Bone marrow (tissue), 2 donors: ENCODE measurements at places on chromosomes 4 and X.

DNA sequence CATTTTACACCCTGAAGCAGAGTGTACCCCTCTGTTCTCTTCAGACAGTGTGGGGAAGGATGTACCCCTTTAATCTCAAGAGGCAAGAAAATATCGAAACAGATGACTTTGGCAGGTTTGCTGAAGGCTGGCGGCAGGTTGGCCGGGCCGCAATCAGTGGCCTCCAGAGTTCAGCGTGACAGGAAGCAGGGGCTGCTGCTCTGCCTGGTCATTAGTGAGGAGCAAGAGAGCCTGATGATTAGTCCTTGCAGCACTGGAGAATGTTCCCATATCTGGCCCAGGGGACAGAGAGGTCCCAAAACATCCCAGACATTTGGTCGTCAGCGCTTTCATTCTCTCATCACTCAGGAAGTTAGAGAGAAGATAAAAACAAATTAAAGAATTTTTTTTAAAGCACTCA lies 352.8 kb downstream of the SPRY1 start:
- DNase-seq = no peak

GRCh38 chr4:108047199-108047598 lies 57.5 kb downstream of the HADH start:
- no peak for DNase-seq

- DNase-seq = no peak
Observed at GRCh38 chr4:98542011-98542410, 116.4 kb downstream of the TSPAN5 start.

DNA sequence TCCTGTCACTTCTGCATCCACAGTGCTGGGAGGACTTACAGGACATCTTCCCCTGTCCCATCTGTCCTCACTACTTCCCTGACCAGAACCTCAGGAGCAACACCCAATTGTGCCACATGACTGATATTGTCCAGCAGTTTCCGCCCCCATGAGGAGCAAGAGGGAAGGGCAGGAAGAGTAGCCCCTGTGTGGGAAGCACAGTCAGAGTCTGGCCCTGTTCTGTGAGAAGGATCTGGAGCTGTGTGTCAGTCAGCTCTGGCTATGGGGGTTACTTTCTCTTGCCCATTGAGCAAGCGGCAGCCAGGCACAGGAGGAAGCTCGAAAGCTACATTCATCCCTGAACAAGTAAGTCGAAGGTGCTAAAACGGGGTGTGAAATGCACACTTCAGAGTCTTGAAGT lies 14.8 kb upstream of the TRIM60 start:
- DNase-seq = no peak

DNA sequence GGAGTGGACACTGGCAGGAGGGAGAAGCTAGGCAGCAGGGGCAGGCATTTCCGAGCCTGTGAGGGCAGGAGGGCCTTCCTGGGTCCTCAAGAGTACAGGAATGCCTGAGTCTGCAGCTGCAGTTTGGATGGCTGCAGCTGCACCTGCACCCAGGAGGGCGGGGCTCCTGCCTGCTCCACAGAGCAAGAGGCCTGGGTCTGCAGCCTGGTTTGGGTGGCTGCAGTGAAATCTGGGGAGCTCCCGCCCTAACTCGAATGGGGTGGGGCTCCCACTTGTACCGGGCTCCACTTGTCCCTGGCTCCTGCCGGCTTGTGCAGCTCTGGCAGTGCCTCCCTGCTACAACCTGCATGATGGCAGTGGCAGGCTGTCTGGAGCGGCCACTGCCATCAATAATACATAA lies 436.0 kb downstream of the ARHGAP24 start:
- no peak for DNase-seq

DNA sequence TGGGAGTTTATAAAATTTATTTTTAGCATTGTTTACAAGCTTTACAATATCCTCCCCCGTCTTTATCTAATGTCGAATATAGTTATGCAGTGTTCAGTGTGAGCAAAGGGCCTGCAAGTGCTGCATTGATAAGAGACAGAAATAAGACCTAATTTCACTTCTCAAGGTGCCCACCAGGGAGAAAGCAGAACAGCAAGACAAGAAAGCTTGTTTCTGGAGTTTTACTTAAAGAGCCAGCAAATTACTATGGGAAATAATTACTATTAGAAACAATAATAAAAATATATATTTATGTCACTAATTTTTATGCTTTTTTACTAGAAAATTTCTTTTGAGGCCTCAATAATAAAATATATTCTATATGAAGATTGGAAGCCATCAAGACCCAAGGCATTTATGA lies 2677.7 kb downstream of the ARAP2 start:
- no peak for DNase-seq

DNA sequence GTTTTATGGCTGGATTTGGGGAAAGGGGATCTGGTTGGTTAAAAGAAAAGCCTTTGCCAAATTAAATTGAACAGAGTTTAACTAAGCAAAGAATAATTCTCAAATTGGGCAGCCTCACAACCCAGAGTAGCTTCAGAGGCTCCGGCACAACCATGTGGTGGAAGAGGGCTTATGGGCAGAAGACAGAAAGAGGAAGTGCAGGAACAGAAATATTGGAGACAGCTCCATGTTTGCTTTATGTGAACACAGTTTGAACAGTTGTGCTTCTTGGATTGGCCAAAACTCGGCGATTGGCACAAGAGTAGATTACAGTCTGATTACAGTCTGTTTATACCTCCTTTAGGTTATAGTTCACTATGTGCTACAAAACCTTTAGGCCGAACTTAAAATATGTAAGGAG lies 562.7 kb downstream of the TRIML1 start:
- no peak for DNase-seq

DNA sequence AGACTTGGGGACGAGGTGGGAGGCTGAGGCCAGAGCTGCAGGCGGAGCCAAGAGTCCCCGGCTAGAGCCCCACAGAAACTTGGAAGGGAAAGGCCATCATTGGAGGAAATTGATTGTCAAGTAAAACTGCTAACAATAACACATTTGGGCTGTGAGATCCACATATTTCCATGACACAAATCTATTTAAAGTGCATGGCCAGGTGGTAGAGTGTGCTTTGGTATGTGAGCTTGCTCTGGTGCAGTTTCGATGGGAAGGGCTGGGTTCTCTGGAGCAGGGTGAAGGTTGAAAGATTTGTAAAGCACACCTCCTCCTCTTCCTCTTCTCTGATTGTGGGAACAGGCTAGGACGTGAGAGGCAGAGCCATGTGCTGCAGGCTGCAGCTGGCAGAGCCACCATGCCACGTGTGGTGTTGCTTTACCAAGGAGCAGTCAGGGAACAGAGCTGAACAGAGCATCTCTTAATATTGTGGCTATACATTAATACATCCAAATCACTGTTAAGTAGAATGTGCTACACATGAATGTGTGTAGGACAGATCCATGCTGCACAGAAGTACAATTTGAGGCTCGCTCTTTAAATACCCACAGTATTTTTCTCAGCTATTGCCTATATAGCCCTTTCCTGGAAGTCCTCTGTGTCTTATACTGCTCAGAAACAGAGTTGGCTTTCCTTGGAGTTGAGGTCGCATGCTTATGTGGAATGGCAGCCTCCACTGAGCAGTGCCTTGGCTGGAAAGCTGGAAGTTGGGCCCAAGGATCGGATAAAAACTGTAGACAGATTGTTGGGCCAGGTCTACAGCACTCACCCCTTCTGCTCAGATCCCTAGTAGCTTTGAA lies 37.7 kb downstream of the FHDC1 start:
- DNase-seq = no peak

- DNase-seq = no peak
Observed at GRCh38 chrX:9681011-9681410, 84.6 kb downstream of the GPR143 start.

GRCh38 chrX:39067866-39068265 lies 266.6 kb downstream of the MID1IP1 start:
- no peak for DNase-seq

- no peak for DNase-seq
Observed at GRCh38 chr4:112860830-112861690, 188.4 kb upstream of the ANK2 start.

DNA sequence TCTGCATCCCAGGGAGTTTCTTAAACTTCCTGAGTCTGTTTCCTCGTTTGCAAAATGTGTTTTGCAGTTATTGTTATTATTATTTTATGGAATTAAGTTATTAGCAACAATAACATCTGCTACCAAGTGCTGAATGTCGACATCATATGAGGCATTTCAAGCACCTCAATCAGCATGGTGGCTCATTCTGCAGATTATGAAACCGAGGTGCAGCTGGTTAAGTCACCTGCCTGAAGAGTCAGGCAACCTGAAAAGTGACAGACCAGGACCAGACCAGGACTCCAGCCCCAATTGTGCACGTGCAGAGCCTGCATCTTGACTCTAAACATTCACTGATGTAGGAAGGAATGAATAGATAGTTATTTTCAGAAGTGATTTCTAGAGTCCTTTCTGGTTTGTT lies 99.8 kb downstream of the AFAP1 start:
- DNase-seq = no peak
